ENCODE measurements at places on chromosomes 4 and X.
A peak's percentile ranks its signal among the peaks of the same experiment; 100 is the strongest.

DNA sequence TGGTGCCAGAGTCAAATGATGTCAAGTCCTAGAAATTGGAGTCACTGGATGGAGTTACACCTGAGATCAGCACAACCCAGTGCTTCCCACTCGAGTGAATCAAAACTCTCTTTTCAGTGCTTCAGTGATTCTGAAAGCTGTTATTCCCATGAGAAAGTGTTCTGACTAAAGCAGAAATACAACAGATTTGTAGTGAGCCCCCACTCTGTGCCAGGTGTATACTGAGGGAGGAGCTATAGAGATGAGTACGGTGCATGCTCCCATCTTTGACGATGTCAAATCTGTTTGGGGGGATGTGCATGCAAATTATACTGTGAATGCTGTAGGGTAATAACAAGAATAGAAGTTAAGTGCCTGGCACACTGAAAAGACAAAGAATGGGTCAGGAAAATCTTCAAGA, 330.2 kb downstream of the HS3ST1 start:
- ATAC-seq, result peak; percentile 91

- ATAC-seq, result no peak
Observed at GRCh38 chr4:126051689-126052424, 737.1 kb downstream of the FAT4 start.

- ATAC-seq, result no peak
Observed at GRCh38 chrX:41607264-41607832, 81.4 kb upstream of the GPR34 start.

- ATAC-seq, result no peak
Observed at GRCh38 chrX:115413246-115413878, 123.8 kb downstream of the LUZP4 start.

- no peak for ATAC-seq
Observed at GRCh38 chrX:16653424-16653823, 3.5 kb downstream of the S100G start.

DNA sequence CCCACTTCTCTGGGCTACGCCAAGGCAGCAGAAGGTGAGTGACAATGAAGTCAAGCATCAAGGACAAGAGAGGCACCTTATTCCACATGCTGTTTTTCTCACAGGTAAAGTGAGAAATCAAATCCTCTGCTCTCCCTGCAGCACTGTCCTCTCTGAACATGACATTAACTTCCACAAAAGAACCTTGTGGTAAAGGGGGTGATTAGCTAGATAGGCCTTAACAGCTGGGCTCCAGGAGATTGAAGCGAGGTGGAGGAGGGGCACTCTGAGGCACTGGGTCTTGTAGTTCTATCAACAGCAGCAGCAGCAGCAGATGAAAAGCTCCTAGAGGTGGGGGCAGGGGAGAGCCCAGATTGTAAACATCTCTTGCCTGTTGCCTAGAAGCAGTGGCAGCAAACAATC, 96.8 kb upstream of the CXXC4 start:
- peak; percentile 31 for ATAC-seq

DNA sequence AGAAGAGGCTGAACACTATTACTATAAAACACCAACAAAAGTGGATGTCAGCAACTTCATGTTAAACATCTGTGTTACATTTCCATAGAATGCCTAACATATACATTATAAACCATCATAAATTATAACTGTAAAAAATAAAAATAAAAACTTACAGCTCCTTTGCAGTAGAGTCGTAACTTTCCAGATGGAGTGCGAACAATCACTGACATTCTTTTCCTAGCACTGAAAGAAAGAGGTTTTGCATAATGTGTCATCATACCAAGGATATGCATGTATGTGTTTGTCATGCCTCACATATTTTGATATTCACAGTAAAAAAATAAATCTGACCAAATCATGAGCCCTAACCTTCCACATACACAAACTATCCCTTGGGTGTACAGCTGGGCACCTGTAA, 113.1 kb downstream of the ATP8A1 start:
- ATAC-seq, result no peak

- ATAC-seq, result peak; percentile 39
Observed at GRCh38 chr4:153217440-153217839, 13.2 kb downstream of the TRIM2 start.

DNA sequence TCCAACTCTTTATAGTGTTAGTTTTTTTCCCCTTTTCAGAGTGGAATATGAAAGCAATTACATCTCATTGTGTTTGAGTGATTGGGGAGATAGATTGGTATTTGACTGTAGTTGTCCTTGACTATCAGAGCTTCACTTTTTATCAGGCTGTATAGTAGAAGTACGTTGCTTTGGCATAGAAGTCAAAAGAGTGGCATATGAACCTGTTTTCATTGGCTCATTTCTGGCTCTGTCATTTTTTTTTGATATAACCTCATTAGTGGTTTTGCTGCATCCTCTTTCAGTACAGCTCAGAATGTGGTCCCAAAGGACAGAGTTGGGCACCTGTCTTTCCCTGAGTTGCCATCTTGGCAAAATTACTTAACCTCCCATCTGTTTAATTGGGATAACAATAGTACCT, 1.4 kb downstream of the TMA16 start:
- ATAC-seq, result peak; percentile 65

DNA sequence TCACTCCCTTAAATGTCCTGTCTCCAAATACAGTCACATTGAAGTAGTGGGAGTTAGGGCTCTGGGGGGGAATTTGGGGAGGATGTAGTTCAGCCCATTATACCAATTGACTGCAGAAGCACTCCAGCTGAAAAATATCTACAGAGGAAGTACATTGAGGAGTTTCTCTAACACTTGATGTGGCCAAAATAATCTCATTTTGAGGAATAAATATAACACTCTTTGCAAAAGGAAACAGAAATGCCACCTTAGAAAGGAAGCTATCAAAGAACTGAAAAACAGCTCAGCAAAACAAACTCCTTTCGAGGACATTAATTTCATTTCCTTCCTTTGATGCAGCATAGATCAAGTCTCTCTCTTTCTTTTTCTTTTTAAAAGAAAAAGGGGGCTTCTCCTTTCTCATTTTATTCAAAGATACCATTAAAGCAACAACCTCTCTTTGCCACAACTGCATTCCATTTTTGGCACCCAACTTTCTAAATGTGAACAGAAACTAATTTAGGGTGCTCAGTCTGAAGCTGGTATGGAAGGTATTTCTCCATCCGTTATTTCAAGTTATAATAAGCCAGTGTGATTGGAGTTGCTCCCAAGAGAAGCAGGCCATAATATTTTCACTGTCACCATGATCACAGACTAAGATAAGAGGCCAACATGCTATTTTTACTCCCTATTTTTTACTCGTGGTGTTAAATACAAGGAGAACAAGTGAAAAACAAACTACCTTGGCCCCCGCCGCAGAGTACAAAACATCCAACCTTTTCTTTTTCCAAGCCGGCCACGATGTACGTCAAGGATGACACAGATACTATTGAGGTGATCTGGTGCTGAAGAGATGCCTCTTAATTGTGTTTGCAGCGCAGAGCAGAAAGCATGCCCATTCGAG, 230.4 kb upstream of the GATB start:
- no peak for ATAC-seq

DNA sequence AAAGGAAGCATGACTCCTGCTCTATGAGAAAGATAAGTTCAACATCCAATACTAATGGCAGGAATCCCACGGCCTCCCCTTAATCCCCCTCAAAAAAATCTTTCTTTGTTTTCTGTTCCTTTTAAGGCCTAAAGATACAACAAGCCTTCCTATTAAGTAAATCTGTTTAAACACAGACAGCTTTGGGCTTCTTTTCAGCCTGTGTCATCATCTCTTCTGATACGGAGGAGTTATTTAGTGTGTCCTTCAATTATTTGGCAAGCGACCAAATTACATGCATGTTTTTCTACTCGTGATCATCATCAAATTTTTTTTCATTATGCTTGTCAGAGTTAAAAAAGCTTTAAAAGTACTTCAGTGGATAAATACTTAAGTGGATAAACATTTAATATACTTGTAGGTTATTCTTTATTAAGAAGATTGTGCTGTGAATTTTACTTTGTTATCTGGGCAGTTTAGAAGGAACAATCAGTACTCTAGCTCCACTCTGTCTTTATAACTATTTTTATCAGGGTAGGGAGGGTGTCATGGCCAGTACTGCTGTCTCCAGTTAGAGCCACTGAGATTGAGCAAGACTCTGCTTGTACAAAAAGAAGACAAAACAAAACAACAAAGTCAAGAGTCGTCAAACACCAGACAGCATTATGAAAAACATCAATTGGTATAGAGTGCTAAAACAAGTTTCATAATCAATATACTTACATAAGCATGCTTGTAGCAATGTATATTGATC, 210.7 kb downstream of the PRR32 start:
- ATAC-seq, result no peak

DNA sequence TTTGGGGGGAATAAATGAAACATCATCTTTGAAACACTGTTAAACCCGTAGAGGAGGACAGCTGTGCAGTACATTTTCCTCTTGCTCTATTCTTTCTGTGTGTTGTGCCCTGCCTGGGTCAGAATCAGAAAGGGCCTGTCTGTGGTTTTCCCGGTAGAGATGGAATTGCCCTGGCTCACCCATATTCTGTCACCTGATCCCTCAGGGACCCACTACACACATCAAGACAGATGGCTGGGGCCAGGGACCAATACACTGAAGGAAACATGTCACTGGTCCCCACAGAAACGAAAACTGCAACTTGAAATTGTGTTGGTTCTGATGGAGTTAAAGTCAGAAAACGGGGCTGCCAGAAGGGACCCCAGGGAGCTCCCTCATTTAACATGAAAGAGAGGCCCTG, 114.9 kb downstream of the ZNF827 start:
- peak; percentile 53 for ATAC-seq

DNA sequence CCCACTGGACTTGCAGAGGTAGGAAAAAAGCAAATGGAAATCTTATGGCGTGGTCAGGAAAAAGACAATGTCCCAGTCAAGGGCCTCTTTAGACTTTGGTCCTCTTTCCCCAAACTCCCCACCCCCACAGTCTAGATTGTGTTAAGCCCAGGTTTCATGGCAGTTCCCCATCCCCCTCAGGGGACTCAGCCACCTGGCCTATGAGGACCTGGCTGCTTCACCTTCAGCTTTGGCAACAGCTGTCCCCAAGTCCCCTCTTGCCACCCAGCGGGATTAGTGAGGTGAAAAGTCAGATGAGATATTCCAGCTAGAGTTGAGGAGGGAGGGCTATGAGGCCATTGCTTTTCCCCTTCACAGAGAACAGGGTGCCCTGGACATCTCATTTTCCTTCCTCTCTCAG, 457 bp downstream of the RIPPLY1 start:
- ATAC-seq, result no peak

DNA sequence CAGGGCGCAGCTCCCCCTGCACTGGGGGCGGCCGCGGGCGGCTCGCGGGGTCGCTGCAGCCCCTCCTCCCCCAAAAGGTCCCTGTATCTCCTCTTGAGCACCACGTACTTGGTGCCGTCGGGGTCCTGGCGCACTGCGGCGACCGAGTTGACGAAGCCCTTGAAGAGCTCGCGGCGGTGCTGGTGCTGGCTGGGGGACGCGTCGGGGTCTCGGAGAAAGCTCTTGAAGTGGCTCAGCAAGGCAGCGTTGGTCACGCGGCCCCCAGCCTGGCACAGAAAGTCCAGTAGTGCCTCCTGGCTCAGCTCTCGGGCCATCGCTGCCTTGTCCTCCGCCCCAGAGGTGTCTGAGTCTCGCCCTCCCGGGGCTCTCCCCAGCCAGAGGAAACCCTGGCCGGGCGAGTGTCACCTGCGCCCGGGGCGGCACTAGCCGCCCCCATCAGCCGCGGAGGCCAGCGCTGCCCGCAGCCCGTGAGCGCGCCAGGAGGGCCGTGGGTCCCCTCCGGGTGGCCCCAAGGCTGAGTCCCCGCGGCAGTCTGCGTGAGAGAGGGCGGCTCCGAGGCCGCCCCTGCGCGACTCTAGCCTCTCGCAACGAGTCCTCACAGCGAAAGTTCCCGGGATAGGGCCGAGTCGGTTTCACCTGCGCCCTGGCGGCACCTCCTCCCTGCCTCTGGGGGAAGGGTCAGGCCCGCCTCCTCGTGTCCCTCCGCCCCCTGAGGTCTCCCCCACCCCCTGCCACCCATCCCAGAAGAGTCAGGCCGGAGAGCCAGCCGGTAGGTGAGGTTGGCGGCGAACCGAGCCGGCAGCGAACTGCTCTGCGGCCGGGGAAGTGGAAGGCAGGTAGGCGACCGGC, at the start of gene SOWAHB:
TSS of gene SOWAHB (minus strand) at position 609 of the 849 bp plus-strand sequence. CDS start at position 314, 295 bp downstream.
- ATAC-seq, result peak; percentile 55

DNA sequence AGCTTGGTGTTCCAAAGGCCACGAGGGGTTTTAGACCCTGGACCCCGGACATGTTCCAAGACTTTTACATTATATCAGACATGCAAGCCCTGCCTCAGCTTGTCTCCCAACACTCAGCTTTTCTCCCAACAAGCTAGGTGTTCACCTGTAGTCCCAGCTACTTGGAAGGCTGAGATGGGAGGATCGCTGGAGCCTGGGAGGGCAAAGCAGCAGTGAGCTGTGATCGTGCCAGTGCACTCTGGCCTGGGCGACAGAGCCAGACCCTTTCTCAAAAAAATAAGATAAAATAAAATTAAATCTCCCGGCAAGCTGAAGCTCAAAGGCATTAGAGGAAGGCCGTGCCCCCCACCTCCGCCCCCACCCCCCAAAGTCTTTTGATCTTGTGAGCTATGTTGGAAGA, 13.7 kb downstream of the CTAG1A start:
- no peak for ATAC-seq

DNA sequence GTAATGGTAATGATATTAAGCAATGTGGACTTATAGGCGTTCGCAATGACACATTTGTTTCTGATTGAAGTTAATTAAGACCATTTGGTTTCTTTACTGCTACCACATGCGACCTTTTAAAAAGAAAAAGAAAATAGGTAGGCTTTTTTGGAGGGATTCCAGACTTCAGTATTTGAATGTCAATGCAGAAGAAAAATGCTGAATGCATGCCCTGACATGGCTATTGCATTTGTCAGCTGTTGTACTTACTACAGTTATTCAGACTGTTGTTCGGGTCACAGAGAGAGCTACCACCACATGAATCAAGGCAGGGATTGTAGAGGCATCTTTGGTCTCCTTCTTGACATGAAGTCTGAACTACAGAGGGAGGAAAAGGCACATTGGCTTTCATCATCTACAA, 163.7 kb downstream of the CORIN start:
- no peak for ATAC-seq

GRCh38 chr4:5373327-5373726, 322.0 kb downstream of the STK32B start:
- ATAC-seq, result no peak

DNA sequence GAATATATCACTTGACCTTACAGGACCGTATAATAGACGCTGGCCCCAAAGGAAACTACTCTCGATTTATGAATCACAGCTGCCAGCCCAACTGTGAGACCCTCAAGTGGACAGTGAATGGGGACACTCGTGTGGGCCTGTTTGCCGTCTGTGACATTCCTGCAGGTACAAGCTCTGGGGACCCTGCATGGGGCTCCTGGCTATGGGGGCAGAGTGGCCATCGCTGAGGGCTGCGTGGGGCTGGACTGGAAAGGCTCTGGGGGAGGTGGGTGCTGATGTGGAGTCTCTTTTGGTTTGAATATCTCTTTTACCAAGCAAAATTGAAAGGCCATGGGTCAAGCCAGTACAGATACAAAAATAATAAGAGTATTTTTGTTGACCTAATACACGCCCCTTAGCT, 33.9 kb downstream of the NELFA start:
- no peak for ATAC-seq

DNA sequence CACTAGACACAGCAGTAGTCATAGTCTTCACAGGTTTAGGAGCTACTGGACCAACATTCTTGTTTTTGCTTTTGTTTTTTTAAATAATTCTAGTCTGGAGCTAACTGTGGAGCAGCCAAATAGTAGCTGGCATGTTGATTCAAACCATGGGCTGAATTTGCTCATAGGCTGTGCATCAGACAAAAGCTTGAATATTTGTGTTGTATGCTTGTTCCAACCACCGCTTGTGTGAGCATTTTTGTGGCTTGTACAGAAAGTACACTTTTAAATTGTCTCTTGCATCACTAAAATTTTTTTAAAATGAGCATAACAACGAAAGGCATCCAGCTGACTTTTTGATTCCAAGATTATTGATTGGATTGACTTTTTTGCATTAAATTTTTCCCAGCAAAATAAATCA, 39.6 kb downstream of the CCNI start:
- ATAC-seq, result no peak
